ENCODE measurements at places on chromosomes 5 and 9.

DNA sequence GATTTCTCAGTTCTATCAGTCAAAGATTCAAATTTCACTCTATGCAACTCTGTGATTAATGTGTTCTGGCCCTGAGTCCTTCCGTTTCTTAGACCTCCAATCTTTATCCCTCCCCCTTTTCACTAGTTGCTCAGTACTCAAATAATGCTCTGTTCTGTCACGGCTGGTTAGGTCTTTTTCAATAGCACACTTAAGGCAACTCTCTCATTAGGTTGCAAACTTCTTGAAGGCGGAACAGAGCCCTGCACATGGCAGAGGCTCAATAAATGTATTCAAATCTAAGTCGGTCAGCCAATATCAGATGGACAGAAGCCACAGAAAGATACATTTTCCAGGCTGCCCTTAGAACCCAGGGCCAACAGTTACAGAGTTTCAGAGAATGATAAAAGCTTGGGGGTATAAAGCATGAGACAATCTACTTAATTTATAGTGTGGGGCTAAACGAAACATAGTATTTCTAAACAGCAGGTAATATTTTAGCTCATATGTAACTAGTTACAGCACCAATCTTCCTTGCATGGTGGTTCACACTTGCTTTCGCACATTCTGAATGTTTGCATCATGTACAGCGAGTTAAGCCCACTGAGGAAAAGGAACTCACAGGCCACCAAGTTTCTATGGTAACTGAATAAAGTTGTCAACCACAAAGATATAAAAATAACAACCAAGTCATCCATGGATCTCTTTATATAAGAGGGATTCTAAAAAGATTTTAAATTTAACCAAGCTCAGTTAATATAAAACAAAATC is 67.1 kb upstream of the GOLPH3 start:
- DNase-seq = no peak

DNA sequence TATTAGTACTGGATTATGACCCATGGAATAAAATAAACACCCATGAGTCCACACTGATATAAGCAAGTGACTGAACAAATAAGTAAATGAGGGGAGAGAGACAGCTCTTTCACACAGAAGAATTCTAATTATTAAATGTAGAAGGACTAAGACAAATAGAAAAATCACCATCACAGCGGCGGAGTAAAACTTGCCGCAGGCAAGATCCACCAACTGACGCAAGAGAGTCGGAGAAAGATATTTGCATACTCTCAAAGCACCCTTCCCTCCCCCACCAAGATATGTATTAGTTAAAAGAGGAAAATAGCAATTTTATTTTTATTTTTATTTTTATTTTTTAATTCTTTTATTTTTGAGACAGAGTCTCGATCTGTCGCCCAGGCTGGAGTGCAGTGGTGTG is 14.6 kb upstream of the N4BP3 start:
- no peak for DNase-seq

DNA sequence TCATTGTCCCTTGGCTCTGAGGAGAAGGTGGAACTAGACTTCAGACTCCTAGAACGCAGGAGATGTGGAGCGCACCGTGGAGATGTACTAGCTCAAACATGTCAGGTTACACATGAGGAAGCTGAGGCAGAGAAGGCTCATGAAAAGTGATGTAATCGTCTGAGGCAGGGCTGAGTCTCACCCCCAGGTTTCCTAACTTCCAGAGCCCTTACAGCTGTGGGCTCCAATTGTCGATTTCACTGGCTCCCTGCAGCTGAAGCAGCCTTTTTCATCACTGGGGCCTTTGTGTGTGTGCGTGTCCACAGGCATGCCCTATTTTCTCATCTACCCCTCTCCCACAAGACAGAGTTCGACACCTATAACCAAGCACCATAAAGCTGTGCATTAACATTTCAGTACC is 370.6 kb downstream of the NTRK2 start:
- no peak for DNase-seq

- DNase-seq = no peak
These were observed 27.5 kb downstream of the NTRK2 start for GRCh38 chr9:84697042-84697441.

- DNase-seq = no peak
These were observed 76.8 kb downstream of the CFAP77 start for GRCh38 chr9:132486706-132487350.

GRCh38 chr5:83313436-83313835 is 158.1 kb upstream of the VCAN start:
- DNase-seq = no peak

- DNase-seq = peak; percentile 33
These were observed 22.4 kb downstream of the CCL28 start for GRCh38 chr5:43389679-43390329.

- DNase-seq = no peak
These were observed 172.2 kb upstream of the SNX2 start for GRCh38 chr5:122602700-122603099.

DNA sequence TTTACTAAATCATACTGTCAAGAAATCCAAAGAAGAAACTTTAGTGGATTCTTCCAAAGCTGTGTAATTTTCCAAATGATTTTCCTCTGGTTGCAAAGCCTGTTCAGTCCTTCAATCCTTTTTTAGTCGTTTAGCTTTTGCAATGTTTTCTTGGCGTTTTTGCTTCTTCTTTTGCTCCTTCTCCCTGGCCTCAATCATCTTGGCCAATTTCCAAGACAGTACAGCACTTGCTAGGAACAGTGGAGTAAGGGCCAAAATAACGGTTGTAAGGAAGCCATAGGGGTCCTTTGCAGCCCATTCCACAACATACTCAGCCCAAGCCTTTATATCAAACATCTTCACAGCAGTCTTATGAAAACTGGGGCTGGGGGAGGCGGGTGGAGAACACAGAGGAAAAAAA is 2.4 kb downstream of the SMIM15 start:
- DNase-seq = no peak

DNA sequence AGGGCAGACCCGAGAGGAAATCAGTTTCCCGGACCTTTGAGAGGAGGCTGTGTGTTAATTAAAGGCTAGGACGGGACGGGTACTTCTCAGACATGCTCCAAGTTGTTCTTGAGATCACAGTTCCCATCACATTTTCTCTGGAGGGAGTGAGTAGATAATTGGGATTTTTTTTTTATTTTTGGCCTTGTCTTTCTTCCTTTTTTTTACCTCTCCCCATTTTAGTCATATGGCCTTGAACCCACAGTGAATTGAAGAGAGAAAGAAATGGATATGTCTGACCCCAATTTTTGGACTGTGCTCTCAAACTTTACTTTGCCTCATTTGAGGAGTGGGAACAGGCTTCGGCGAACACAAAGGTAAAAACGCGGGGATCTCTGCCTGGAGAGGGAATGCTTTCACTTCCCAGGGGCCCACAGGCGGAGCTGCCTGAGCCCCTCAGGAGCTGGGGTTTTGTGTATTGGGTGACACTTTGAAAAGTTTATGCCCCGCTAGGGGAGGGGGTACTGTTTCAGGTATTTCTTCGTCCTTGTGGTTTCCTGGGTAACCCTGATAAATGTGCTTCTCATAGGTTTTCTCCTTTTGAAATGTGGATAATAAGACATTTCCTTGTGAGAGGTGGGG is 191.8 kb downstream of the CD180 start:
- no peak for DNase-seq

DNA sequence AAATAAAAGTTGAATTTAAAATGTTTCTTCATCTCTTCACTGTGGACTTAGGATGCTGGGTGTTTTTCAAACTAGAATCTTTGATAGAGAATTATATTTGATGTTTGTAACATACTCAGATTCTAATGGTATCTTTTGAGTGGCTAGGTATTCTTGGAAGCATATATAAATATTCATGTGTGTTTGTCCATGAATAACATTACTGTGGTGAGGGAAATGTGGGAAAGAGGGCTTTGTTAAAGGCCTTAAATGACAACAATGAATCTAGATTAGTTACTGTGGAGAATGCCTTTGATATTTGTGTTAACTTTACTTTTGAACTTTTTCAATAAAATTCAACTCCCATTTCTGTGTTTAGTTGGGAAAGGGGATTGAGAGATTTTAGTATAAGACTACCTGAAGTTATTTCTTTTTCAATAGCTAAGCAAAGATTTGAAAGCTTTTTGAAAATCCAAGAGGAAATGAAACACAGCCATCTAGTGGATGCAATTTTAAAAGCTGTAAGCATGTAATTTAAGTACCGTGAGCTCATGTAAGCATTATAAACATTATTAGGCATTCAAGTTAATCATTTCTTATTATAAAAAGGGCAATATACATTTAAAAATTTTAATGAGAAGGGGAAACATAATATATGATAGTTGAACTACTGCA is 69.6 kb downstream of the CCDC171 start:
- no peak for DNase-seq

GRCh38 chr9:131387394-131387793 is 6.5 kb upstream of the PRRC2B start:
- DNase-seq = no peak

- DNase-seq = no peak
These were observed 249.7 kb upstream of the IRX4 start for GRCh38 chr5:2132497-2132847.

DNA sequence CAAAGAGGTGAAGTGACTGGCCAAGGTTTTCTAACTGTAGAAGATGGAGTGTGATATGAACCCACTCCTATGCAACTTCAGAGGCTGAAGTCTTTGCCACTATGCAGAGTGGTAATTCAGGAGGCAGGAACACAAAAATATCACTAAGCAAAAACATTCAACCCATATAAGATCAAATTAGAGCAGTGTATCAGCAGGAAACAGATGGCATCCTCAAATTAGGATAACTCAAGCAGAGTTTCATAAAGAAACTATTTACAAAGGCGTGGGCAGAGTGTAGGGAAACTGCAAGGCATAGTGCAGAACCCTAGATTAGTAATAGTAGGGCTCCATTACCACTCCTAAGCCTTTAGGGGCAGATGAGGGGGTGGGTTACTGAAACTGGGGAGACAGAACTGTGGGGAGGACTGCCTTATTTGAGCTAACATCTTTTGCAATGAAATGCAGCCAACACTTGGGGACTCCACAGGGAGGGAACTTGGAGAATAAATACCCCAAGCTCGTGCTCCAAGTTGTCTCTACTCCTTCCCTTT is 72.2 kb downstream of the PTTG1 start:
- DNase-seq = no peak

- no peak for DNase-seq
These were observed 205.3 kb upstream of the HAPLN1 start for GRCh38 chr5:83925955-83926337.

DNA sequence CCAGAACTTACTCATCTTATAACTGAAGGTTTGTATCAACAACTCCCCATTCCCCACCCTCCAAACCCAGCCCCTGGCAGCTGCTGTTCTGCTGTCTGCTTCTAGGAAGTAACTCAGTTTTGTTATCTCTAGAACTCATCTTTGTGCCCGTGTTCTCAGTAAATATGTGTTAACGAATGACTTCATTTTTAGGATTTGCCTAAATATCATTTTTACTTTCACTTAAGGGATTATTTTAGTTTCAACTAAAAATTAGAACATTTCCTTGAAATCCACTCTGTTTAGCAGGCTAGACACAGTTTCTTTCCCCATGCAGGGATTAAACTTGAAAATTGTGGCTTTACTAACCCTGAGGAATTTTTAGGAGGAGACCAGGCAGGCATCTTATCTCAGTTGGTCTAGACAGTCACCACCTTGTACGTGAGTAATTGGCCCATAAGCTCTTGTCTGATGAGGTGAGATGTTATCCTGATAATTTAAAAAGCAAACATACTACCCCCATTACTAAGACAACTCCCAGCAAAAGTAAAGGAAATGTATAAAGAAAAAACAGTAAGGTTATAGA is 68.2 kb upstream of the TNFAIP8 start:
- DNase-seq = no peak

DNA sequence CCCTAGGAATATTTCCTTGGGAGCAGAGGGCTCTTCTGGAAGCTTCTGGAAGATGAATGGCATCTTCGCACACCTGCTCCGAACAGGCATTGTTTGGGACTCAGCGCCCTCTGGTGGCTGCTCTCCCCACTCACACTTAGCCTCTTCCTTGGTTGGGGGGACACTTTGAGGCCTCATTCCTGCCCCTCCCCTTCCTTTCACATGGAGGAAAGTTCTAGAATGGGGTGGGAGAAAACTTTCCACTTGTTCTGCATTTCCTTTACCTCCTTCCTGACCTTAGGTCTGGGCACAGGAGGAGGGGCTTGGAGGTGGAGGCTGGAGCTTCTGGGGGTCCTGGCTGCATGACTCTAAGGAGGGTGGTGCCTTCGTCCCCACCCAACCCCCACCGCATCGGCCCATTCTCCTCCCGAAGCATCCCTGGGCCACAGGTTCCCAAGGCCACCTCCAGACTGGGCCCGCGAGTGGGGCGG is 19.3 kb upstream of the SMIM32 start:
- DNase-seq = peak; percentile 67

DNA sequence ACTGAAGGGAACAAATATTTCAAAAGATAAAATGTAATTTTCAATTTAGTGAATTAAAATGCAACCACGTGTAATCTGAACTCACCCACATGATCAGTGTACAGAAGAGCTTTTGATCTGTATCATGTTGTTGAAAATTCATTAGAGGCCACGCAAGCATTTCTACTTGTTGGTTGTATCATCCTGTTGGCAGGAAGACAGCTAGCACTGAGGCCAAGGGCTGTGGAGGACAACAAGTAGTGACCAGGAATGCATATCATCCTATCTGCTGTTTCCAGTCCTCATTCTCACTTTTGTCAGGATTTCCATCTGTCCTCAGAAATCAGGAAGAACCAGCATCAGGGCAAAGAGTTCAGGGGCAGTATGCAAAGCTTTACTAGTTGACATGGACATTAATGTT is 29.9 kb upstream of the CKS2 start:
- DNase-seq = no peak

- no peak for DNase-seq
These were observed 48.6 kb downstream of the UGCG start for GRCh38 chr9:111945216-111945615.

- DNase-seq = no peak
These were observed 54.0 kb upstream of the SLIT3 start for GRCh38 chr5:169354921-169355320.

GRCh38 chr9:129221233-129221632 is 43.2 kb upstream of the IER5L start:
- no peak for DNase-seq

DNA sequence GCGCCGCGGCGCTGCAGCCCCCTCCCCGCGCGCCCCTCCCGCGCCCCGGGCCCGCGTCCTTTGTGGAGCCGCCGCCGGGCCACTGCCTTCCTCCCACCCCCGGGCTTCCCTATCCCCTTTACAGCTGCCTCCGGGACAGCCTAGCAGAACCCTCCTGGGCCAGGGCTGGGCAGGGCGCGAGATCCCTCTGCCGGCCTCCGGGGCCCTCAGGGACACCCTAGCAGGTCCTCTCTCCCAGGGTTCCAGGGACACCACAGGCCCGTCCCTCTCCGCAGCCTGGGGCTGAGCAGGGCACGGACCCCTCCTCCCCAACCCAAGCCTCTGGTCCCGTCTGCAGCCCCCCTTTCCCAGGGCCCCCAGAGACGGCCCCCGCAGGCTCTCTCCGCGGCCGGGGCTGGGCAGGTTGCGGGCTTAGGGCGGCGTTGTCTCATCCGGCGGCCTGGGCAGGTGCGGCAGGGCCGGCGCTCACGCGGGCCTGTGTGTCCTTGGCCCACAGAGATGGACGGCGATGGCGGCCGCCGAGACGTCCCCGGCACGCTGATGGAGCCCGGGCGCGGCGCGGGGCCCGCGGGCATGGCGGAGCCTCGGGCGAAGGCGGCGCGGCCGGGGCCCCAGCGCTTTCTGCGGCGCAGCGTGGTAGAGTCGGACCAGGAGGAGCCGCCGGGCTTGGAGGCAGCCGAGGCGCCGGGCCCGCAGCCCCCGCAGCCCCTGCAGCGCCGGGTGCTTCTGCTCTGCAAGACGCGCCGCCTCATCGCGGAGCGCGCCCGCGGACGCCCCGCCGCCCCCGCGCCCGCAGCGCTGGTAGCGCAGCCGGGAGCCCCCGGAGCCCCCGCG is 710 bp downstream of the WNK2 start:
- peak; percentile 25 for DNase-seq
